ENCODE measurements at places on chromosomes 6 and 20.

DNA sequence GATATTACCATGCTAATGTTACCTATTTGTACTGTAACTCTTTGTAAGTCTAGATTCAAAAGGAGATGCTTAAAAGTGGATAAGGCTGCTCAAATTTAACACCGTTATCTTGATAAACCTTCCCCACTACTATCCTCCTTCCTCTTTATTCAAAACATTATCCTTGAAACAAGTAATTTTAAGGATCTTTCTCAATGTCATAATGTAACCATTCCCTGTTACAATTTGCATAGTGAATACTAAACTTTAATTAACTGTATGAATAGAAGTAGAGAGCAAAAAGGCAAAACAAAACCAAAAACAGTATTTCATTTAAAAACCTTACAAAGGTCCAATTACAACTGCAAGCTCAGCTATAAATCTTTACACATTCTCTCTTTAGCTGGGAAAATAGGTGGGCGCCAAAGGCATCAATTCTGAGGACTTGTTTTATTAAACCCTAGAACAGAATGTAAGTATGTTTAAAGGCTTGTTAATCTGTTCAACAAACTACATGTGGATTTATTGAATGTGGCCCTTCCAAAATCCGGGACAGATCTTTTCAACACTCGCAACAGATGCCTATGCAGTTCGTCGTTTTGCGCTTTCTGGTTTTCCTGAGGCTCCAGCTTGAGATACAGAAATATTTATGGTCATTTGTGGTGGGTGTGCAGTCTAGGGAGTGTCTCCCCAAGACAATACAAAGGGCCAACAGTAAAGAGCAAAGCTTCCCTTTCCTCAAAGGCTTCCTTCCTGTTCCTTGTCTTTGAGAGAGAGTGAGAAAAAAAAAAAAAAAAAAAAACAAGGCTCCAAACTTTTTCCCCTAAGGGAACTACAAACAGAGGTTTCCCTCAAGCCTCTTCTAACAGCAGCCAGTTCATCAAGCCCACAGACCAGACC is 15.1 kb downstream of the KIF13A start:
- DNase-seq, result peak; percentile 22

DNA sequence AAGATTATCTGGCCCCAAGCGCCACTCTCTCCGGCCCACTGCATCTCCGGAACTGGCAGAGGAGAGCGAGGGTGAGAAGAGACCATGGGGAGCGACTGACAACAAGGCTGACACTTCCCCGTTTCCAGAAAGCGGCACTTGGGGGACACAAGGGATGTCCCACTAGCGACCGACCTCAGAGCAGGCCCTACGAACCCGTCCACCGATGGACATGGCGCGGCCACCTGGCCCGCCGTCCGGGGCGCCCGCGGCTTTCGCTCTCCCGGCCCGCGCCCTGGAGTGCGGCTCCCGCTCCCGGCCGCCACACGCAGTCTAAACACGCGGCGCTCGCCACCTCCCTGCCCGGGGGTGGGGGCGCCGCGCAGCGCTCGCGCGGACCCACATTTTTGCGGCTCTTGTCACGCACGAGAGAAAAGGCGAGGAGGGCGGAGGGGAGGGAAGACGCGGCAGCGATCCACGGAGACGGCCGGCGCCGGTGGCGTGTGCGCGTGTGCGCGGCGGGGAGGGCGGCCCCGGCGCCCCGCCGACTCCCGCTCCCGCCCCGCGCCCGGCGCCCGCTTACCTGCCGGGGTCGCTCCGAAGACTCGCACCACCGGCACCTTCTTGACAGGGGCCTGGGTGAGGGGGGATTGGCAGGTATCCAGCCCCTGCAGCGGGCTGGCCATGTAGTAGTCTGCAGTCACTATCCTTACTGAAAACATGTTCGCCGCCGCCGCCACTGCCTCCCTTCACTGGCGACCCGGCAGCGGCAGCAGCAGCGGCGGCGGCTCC is 645 bp downstream of the REV3L start:
- DNase-seq, result peak; percentile 69

DNA sequence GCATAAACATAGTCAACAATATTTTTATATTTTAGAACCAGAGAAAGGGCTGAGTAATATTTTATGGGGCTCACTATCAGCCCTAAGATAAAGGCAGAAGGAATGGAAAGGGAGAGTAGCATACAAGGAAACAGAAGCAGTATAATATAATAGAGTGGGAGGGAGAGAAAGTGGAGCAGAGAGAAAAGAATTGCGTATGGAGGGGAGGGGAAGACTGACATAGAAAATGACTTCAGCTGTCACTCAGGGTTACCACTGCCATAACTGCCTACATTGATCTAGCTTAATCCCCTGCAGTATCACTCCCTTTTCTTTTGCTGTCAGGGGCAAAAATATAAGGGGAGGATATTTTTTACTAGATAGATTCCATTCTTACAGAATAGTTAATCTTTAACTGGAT is 1133.5 kb upstream of the MAP3K7 start:
- no peak for DNase-seq

GRCh38 chr6:46989398-46989797 is 52.7 kb downstream of the ADGRF1 start:
- no peak for DNase-seq

DNA sequence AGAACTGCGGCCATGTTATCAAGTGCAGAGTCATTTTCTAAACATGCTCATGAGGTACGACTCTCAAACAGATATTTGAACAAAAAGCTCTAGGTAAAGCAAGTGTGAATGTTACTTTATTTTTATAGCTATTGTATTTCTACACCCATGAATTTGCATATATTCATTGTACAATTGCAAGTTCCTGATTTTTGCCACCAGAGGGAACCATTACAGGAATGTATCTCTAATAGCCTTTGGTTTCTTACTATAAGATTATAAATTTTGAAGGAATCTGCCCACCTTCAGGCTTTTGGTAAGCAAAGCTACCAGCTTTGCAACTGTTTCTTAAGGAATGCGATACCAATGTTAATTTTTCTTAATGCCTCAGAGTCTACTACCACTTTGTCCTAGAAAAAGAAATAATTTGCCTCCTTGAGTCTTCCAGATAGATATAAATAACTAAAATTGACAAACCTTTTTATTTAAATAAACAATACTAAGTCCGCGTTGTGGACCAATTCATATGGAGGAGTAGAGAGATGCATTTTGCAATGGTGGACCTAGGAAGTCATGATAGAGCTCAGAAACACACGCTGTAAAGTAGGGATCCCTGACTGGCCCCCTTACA is 125.4 kb upstream of the SAMD5 start:
- DNase-seq, result peak; percentile 59

DNA sequence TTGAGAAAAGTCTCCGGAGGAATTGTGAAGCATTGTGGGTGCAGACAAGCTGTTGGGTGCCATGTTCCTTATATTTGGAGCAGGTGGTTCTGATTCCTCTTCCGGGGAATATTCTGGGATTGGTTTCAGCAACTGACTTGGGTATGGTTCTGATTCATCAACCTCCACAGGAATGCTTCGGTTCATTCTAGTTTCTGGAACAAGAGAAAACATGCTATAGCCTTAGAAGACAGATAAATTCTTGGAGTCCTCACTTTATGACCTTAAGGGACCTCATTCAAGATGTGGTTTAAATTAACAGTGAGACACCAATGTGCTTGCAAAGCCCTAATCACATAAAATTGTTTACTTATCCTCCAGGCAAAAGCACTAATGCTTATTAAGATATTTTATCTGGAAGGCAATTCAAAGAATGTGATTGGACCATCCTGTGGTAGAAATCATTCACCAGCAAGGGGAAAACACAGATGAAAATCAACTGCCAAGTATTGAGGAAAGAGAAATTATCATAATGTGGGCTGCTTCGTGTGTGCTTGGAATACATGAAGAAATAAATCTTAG is 13.7 kb downstream of the TRAF3IP2 start:
- no peak for DNase-seq

GRCh38 chr6:91634791-91635190 is 1047.9 kb upstream of the MAP3K7 start:
- no peak for DNase-seq

DNA sequence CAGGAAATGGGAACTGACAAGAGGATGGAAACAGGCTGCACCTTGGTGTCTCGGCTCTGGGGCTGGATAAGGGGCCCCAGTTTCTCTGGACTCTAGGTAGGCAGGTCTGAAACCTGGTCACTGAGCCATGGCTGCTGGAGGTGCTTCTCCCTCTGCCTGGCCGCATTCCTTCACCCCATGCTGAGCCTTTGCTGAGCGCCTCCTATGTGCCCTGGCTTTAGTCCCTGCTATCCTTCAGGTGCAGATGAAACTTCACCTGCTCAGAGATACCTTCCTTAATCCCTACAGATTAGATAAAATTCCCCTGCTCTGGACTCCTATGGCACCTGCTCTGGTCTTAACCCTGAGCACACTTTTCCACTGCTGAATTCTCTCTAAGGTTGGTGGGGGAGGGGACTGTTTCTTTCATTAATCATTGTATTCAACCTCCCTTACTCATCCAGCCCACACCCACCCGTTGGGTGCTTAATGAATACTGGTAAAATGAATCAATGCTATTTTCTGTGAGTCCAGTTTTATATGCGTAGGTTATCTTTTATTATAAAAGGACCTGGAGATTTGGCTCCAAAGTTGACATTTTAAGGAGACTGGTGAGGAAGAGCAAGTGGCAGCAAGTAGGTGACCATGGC is 19.3 kb downstream of the MYLK4 start:
- no peak for DNase-seq

GRCh38 chr6:149558029-149558428 is 8.1 kb upstream of the GINM1 start:
- no peak for DNase-seq

DNA sequence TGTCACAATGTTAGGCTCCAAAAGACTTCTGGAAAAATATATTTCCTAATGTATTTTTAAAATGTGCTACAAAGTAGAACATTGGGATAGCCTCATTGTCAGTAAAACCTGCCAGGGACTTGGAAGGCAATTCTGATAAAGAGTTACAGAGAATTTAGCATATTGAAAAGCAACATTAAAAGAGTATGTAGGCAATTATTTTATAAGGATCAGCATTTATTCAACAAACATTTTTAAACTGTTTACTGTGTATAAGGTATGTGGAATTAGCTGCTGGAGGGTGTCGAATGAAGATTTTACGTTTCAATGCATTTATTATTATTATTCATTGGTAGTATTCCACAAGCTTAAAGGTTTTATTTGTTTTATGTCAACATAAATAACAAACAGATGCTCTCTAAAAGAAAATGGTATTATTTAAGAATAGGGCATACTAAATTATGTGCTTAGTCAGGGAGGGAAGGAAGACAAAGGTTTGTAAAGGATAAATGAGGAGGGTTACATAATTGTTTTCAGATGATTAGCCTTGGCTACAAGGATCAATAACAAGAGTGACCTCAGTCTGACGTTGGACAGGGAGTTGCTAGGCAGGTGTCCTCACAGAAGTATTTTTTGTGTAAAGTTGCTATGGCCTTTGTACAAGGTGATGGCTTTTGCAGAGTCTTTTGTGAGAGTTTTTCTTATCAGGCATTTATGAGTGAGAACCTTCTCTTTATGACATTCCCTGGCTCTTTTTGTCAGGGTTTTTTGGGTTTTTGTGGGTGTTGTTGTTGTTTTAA is 313.4 kb upstream of the PLCB4 start:
- no peak for DNase-seq

- DNase-seq, result peak; percentile 27
These were observed 70.9 kb downstream of the ATP9A start for GRCh38 chr20:51697096-51697826.

- DNase-seq, result no peak
These were observed 15.6 kb upstream of the HMGN3 start for GRCh38 chr6:79250107-79250514.

DNA sequence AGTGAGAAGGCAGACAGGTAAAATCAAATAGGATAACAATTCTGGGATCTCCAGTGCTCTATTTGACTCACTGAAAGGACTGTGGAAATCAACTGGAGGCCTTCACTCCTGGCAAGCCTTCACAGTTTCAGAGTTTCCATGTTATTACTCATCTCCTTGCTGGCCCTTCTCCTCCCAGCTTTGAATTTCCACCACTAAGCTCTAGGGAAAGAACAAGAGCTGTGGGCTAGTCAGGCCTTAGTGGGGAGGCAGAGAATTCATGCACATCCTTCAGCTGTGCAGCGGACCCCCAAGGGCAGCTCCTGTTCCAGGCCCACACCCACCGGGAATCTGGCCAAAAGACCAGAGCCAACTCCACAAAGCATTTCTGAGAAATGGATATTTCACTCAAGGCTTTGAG is 26.0 kb downstream of the MYLIP start:
- peak; percentile 81 for DNase-seq

- DNase-seq, result peak; percentile 49
These were observed 11.4 kb downstream of the HLA-E start for GRCh38 chr6:30500421-30501355.

- no peak for DNase-seq
These were observed 147.4 kb downstream of the ALDH8A1 start for GRCh38 chr6:134802426-134803058.

- no peak for DNase-seq
These were observed 17.7 kb upstream of the CCN6 start for GRCh38 chr6:112036088-112036637.

- DNase-seq, result no peak
These were observed 1614.7 kb downstream of the KHDRBS2 start for GRCh38 chr6:60671369-60671768.

GRCh38 chr6:140252099-140252498 is 877.7 kb upstream of the CITED2 start:
- DNase-seq, result no peak

GRCh38 chr6:148965287-148965686 is 218.5 kb downstream of the UST start:
- no peak for DNase-seq

DNA sequence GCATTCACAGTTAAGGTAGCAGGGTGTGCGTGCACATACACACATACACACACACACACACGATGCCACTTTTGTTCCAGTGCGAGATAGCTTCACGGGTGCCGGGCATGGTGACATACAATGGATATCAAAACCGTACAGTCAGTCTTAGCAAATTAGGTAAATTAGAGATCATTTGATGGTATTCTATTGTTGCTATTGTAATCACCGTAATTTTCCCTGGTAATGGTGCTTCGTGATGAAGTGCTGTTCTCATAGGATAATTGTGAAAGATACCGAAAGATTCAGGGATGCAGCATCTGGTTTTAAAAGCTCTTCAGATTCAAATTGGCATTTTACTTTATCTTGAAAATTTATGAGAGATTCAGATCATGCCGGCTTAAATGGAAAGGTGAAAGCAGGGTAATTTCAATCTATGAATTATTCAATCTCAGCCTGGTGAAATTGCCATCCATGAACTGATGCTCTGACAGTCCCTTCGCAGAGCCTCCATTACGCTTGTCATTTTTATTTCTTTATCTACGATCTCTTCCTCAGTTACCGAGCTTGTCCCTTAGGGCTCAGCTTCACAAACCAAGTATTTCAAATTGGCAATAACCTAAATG is 71.3 kb upstream of the SOX4 start:
- no peak for DNase-seq

DNA sequence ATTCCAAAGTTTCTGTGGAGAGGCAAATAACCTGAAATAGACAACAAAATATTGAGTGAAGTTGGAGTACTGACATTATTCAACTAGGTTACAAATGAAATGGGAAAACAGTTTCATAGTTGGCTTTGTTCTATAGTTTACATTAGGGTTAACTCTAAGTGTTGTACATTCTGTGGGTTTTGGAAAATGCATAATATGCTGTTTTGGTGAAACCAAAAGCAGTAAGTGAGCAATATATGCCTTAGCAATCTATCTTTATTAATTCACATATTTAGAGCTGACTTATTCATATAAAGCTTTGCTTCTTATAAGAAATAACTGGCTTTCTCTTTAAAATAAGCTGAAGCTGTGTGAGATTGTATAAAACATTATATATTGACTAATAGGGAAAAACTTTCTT is 157.5 kb upstream of the AHI1 start:
- no peak for DNase-seq
